ENCODE measurements at places on chromosomes 3 and 15.

- DNase-seq = peak; percentile 62
Observed at GRCh38 chr3:113626503-113627371, 69.7 kb downstream of the USF3 start.

DNA sequence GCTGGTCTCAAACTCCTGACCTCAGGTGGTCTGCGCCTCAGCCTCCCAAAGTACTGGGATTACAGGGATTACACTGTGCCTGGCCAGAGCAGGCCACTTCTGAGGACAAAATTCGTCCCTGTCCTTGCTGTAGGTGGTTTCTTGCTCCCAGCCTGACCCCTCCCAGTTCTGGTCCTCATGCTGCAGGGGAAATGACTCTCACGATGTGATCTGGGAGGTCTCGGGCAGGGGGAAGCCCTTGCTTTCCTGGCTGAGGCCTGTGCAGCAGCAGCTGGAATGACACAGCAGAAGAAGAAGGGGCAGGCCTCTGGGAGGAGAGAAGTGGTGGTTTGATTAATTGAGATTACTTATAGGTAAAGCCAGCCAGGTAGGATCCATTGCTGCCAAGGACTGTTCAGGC, 39.3 kb downstream of the MEGF11 start:
- DNase-seq = no peak

GRCh38 chr3:187788984-187789857, 44.0 kb upstream of the BCL6 start:
- no peak for DNase-seq

DNA sequence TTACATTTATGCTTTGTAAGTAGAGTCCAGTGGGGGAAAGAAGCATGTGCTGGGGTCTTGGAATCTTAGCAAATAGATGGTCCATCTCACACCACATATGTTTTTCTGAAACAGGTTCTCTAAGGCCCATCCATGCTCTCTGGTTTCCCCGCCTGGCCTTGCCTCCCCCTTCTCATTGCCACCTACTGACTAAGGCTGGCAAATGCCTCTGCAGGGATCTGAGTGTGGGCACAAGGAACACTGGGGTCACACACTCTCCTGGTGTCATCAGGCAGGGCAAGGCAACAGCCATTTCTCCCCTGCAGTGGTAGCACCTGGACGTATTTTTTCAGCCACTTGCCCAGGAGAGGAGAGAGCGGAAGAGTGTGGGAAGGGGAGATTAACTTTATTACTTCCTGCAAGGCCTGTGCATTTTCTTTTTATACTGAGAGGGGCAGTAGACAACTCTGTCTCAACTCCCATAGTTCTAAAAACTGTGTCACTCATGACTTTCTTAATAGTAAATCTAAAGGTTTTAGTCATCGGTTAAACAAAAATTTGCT, 804.2 kb upstream of the NECTIN3 start:
- DNase-seq = no peak

DNA sequence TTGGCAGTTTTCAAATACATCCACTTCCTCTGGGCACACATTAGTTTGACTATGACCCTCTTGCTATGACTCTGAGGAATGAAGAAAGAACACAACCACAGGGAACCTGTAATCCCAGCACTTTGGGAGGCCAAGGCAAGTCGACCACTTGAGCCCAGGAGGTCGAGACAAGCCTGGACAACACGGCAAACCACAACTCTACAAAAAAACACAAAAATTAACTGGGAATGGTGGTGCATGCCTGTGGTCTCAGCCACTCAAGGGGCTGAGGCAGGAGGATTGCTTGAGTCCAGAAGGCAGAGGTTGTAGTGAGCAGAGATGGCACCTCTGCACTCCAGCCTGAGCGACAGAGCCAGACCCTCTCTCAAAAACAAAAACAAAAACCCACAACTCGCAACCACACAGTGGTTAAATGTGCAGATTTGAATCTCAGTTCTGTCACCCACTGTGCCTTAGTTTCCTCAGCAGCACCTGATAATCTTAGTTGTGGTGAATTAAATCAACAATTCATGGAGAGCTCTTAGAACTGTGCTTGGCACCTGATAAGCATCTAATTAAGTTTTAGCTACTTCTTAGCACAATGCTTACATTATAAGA, 65.7 kb downstream of the MYLK start:
- no peak for DNase-seq

GRCh38 chr3:153096731-153097131, 65.3 kb upstream of the RAP2B start:
- no peak for DNase-seq

GRCh38 chr3:104735691-104736090, 631.0 kb upstream of the ALCAM start:
- no peak for DNase-seq

Data from left lobe of liver (tissue), 2 donors.